ENCODE measurements at places on chromosomes 2 and 18. TPM values are rescaled to one million over a fixed set of nuclear protein-coding genes. Genes with fewer than 3 reads are reported as not detected.

Gene MIB1
- 33.6 TPM for total RNA-seq

Gene PRSS56
- not detected for total RNA-seq

Gene ST8SIA5
- total RNA-seq: 0.02 TPM

Gene MARS2
- 16.9 TPM for total RNA-seq

Gene TUBA4B
- not detected for total RNA-seq

Gene CPSF3
- total RNA-seq: 56.7 TPM

Gene SLC9A4
- 0.12 TPM for total RNA-seq

Gene SERPINB13
- total RNA-seq: not detected

DNA sequence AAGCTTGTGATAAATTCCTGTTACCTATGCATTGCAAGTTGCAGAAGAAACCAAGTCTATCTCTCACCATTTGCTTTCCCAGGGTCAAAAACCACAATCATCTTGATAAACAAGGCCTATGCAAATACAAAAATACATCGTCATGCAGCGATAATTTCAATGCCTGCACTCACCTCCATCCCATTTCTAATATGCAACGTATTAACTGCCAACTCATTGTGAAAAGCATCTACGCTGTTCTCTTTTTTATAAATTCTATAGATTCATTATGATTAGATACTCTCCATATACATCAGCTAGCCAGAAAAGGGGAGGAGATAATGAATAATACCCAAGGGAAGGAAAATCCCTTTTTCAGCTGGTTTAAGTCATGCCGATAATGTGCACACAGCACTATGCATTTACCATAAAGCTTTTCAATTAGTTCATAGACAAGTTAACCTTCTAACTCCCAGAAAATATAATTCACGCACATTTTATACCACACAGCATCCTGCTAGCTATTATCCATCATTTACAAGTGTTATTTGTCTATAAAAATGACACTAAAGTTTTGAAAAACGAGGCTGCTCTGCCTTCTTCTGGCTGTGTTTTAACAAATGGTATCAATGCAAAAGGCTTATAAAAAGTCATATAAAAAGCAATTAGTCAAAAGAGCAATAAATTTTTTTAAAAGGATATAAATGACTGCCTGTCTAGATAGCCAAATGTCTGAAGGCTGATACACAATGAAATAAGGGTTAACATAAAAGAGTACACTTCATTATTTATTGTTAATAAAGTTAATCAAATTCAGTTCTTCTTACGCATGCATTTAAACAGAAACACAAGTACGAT lies 77.6 kb downstream of the AFF3 start:
- peaks cover 84% of the 10 kb centered on the region for H3K27me3 ChIP-seq
- H3K4me1 ChIP-seq: no peaks in the 10 kb centered on the region
- H3K27ac ChIP-seq: no peak overlapping the region
- no peaks in the 10 kb centered on the region for H3K36me3 ChIP-seq
- DNase-seq: no peak
- no peak overlapping the region for H3K4me3 ChIP-seq

DNA sequence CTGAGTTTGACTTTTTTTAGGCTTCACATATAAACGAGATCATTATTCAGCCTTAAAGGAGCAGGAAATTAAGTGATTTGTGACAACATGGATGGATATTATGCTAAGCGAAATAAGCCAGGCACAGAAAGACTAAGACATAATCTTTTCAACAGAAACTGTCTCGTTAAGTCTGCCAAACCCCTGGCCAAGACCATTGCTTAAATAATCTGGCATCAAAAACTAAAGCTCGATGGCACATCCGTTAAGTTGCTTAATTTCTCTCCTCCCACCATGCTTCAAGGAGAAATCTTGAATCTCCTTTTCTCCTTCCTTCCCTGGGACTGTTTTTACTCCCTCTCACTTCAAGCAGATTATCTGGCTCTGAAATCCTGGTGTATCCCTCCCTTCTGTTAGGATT lies 140.3 kb downstream of the GALNT14 start:
- H3K36me3 ChIP-seq: no peaks in the 10 kb centered on the region
- H3K27ac ChIP-seq: no peak overlapping the region
- H3K27me3 ChIP-seq: no peaks in the 10 kb centered on the region
- DNase-seq: no peak
- H3K4me1 ChIP-seq: no peaks in the 10 kb centered on the region

DNA sequence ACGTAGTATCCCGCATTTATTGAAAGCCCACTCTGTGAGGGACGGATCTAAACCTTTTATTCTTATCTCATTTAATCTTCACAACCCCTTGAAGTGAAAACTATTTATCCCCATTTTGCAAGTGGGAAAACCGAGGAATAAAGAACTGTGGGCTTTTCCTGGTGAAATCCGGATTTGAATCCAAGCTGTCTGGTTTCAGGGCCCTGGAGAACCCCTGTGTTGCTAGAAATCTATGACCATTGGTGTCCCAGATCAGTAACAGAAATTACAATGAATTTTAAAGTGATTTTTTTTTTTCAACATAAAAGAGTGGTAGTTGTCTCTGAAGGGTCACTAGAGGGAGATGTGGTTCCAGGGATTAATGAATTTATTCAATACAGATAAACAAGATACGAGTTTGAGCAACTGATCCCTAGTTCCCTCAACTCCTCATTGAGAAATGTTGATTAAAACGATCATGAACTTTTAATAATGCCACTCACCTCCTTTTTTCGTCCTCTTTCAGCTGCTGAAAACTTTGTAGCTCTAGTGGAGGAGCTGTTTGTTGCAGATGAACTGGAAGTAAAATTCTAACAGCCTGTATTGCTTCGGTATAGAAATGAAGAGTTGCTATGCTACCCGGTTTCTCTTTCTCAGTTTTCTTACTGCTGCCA lies 940 bp downstream of the XRCC5 start:
- peak overlapping the region; percentile 100 for H3K4me3 ChIP-seq
- no peaks in the 10 kb centered on the region for H3K27me3 ChIP-seq
- no peak for DNase-seq
- H3K36me3 ChIP-seq: peaks cover 65% of the 10 kb centered on the region
- H3K4me1 ChIP-seq: peaks cover 38% of the 10 kb centered on the region
- H3K27ac ChIP-seq: peak overlapping the region; percentile 99

GRCh38 chr2:86790134-86790675 lies 508 bp downstream of the CD8A start:
- peak overlapping the region; percentile 58 for H3K4me3 ChIP-seq
- no peaks in the 10 kb centered on the region for H3K36me3 ChIP-seq
- no peak overlapping the region for H3K27ac ChIP-seq
- H3K4me1 ChIP-seq: peaks cover 12% of the 10 kb centered on the region
- peaks cover 60% of the 10 kb centered on the region for H3K27me3 ChIP-seq
- DNase-seq: no peak

- no peaks in the 10 kb centered on the region for H3K36me3 ChIP-seq
- no peak for DNase-seq
- no peak overlapping the region for H3K27ac ChIP-seq
- H3K4me3 ChIP-seq: no peak overlapping the region
- H3K4me1 ChIP-seq: no peaks in the 10 kb centered on the region
- peaks cover 28% of the 10 kb centered on the region for H3K27me3 ChIP-seq
These were observed 54.0 kb upstream of the GPR45 start for GRCh38 chr2:105187531-105187930.

DNA sequence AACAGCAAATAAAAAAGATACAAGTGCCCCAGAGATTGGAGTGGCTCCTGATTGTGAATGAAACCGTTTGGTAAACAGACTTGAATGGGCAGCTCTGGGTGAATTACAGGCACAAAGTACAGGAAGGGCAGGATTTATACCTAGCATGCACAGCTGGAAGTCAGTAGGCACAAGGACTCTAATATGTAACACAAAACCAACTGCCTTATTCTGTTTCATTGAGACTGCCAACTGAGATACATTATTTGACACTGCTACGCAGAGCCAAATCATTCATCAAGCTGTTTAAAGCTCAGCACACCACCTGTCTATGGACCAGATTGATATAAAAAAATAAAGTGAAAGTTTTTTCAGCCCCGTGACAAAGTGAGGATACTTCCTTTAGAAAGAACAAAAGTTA lies 541.2 kb downstream of the NUP35 start:
- no peak for DNase-seq
- no peaks in the 10 kb centered on the region for H3K4me1 ChIP-seq
- no peaks in the 10 kb centered on the region for H3K27me3 ChIP-seq
- H3K4me3 ChIP-seq: no peak overlapping the region
- H3K36me3 ChIP-seq: no peaks in the 10 kb centered on the region

GRCh38 chr18:27223526-27224291 lies 38.6 kb upstream of the CHST9 start:
- no peaks in the 10 kb centered on the region for H3K36me3 ChIP-seq
- peaks cover 35% of the 10 kb centered on the region for H3K4me1 ChIP-seq
- peak; percentile 21 for DNase-seq
- H3K4me3 ChIP-seq: no peak overlapping the region
- H3K27me3 ChIP-seq: no peaks in the 10 kb centered on the region
- no peak overlapping the region for H3K27ac ChIP-seq

DNA sequence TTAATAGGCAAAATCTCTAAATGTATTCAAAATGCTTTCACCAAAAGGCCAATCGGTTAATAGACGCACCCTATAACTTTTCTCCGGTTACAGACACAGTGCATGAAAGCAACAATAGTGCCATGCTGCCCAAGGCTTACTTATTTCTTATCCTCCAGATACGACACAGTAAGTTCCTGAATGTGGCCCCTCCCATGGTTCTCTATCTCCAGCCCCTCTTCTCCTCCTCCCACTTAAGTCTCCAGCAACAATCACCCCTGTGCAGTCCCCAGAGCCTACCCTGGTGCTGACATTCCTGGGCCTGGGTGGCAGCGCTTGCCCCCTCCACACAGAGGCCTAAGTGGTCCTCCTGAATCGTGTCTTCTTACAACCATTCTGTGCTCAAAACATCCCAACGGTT lies 3.6 kb downstream of the KIDINS220 start:
- peaks cover 7% of the 10 kb centered on the region for H3K27me3 ChIP-seq
- no peak overlapping the region for H3K4me3 ChIP-seq

DNA sequence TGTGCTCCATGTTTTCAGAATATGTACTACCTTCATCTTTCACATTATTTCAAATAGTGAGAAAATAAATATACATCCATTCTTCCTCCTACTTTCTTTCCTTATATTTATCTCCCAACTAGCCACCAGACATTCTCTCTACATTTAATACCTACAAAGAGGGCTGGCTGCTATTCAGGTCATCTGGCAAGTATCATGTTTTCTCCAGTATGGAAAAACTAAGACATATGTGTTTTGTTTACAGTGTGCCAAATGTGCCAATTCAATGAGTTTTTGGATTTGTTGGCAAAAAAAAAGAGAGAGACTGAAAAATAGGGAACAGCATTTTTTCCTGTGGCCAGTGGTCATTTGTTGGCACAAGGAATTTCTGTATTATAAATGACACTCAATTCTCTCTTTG lies 1207.3 kb downstream of the DPP10 start:
- no peak for DNase-seq
- H3K27me3 ChIP-seq: no peaks in the 10 kb centered on the region
- H3K4me3 ChIP-seq: no peak overlapping the region
- H3K4me1 ChIP-seq: no peaks in the 10 kb centered on the region
- no peak overlapping the region for H3K27ac ChIP-seq

GRCh38 chr2:77021161-77021560 lies 501.0 kb downstream of the LRRTM4 start:
- H3K27ac ChIP-seq: no peak overlapping the region
- no peak for DNase-seq
- H3K4me1 ChIP-seq: no peaks in the 10 kb centered on the region
- H3K27me3 ChIP-seq: no peaks in the 10 kb centered on the region
- H3K4me3 ChIP-seq: no peak overlapping the region

- peaks cover 14% of the 10 kb centered on the region for H3K36me3 ChIP-seq
- H3K4me1 ChIP-seq: peaks cover 36% of the 10 kb centered on the region
- no peaks in the 10 kb centered on the region for H3K27me3 ChIP-seq
- no peak for DNase-seq
- no peak overlapping the region for H3K4me3 ChIP-seq
- no peak overlapping the region for H3K27ac ChIP-seq
These were observed 340.6 kb downstream of the RND3 start for GRCh38 chr2:150146879-150147278.

- H3K36me3 ChIP-seq: peaks cover 34% of the 10 kb centered on the region
- DNase-seq: peak; percentile 40
- H3K27me3 ChIP-seq: no peaks in the 10 kb centered on the region
- H3K4me3 ChIP-seq: peak overlapping the region; percentile 67
- peaks cover 21% of the 10 kb centered on the region for H3K4me1 ChIP-seq
These were observed 947 bp downstream of the ITSN2 start for GRCh38 chr2:24359129-24360049.

DNA sequence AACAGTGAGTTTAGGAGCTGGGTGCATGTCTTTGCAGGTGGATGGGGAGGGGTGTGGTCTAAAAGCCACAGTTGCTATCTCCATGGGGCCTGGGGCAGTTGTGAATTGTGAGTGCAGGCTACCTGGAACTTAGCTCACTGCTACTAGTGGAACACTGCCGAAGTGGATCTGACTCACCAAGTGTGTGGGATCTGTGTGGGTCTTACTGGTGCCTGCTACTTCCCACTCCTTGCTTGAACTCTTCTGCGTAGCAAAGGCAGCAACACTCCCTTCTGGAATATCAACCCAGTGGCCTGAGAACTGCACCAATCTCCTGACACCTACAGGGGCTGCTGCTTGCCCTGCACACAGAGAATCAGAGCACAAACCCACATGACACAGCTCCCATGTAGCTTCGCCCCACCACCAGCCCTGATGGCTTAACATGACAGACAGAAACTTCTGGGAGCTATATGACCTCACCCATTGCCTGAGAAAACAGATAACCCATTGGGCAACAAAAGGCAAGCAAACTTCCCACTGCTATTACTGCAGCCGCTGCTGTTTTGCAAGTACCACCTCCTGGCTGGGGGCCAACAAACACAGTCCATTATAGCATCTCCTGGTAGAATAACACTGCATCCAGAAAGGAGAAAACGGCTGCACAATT lies 455.1 kb upstream of the DDX18 start:
- no peak overlapping the region for H3K27ac ChIP-seq
- peak; percentile 37 for DNase-seq
- H3K4me1 ChIP-seq: peaks cover 19% of the 10 kb centered on the region
- no peaks in the 10 kb centered on the region for H3K27me3 ChIP-seq
- H3K4me3 ChIP-seq: no peak overlapping the region

- H3K4me3 ChIP-seq: no peak overlapping the region
- DNase-seq: no peak
- no peaks in the 10 kb centered on the region for H3K4me1 ChIP-seq
- H3K27me3 ChIP-seq: no peaks in the 10 kb centered on the region
These were observed 722.8 kb upstream of the RAB6C start for GRCh38 chr2:129256642-129257041.

DNA sequence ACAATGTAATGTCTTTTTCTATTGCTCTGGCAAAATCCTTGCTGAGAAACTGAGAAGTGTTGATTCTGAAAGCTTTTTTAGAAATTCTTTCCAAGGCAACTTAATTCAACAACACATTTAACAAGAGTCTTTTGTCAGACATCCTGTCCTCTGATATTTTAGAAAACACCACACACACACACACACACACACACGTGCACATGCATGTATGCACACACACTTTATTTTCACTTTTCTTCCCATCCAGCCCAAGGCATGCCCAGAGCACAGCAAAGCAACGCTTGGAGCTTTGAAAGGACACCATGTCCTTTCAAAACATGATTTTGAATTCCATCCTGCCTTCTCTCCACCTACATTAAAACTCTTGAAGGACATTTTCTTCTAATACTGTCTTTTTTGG lies 116.1 kb downstream of the ATL2 start:
- no peak overlapping the region for H3K27ac ChIP-seq
- no peaks in the 10 kb centered on the region for H3K27me3 ChIP-seq
- no peak overlapping the region for H3K4me3 ChIP-seq
- H3K36me3 ChIP-seq: no peaks in the 10 kb centered on the region
- no peak for DNase-seq
- no peaks in the 10 kb centered on the region for H3K4me1 ChIP-seq
